ENCODE measurements at places on chromosomes 2 and 18.

GRCh38 chr2:141499123-141499522, 631.7 kb downstream of the LRP1B start:
- DNase-seq = no peak

DNA sequence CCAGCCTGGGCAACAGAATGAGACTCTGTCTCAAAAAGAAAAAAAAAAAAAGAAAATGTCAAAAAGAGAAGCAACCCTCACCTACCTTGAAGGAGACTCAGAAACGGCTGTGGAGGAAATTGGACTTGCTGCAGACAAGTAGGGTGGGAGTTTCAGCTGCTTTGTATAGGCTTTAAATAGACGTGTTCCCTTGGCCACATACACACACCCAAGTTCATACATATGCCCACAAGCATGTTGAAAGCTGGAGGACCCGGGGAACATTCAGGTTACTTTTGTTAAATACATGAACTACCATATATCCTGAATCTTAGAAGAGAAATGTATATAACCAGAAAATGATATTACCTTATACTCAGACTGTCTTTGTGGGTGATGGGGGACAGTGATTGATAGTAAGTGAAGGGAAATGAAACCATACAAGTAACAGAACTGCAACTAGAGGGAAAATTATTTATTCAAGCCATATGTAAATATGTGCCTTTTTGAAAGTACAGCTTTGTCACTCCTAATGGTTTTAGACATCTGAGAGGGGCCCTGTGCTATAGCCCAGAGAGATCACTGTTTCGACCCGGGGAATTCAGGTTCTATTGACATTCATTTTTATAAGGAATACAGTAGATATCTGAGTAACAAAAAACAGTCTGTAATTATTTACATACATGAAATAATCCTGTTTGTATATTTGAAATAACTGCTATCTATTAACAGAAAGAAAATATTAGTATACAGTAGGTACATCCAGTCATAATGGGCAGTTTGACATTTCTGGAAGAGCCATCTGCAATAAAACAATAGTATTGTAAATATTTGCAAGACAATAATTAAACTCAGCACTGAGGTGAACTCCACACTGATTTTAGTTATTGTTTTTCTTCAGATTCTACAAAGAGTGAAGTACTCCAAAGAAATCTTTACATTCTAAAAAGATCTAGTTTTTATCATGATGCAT, 48.0 kb upstream of the TGIF1 start:
- no peak for DNase-seq

GRCh38 chr2:113160248-113160647, 13.5 kb upstream of the PSD4 start:
- no peak for DNase-seq

DNA sequence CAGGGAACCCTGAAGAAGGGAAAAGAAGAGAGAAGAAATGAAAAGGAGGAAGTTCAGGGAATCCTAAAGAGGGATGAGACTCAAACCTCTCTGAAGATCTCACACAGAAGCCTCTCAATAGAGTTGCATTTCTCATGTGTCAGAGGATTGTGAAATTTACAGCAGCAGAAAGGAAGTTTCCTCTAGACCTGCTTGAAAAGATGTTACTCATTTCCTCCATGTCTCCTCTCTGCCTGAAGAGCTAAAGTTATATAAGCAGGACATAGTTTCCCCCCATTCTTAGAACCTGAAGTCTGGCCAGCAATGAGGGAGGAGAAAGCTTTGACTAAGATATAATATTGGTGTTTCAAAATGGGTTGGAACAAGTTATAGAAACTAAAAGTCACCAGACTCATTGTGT, 1155.6 kb downstream of the LRP1B start:
- no peak for DNase-seq

- DNase-seq = no peak
Measured at GRCh38 chr2:171018522-171018921, 89.5 kb downstream of the GORASP2 start.

DNA sequence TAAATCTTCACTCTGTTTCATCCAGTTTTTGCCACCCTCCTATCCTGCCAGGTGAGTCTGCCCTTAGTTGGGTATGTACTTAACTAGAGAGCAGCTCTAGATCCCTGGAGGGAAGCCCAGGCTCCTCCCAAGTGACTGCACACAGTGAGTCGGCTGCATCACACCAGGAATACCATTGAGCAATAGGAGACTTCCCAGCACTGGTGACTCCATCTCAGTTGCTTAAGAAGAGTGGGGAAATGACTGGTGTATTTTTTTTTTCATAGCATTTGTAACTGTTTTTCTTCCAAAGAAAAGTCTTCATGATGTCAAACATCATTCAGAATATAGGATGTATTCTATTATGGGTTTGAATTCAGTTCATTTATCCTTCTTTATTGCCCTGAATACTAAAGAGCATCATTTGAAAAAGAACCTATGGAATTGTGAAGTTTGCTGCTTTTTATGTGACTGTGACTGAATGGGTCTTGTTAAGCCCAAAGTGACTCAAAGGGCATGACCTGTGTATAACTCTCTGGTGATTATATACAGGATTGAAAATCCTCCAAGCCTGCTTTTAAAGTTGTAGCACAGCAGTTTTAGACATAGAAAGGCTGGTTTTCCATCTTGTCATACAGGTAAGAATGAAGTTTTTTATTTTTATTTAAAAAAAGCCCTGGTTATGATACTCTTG, 84.3 kb downstream of the MAP3K20 start:
- no peak for DNase-seq

DNA sequence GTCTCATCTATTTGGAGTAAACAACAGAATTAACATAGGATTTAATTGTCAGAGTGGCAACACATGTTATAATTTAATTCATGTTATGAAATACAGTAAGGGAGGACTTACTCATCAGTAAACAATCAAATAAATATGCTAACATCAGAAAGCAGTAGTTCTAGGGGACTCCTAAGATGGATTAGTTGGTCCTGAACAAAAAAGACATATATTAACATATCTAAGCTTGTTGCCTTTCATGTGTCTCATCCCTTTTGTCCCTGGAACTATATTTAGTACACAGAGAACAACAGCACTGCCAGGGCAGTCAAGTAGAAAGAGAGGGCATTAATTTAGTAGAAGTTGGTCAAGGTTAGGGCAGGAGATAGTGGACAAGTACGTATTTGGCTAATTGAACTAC, 117.8 kb upstream of the FZD5 start:
- DNase-seq = no peak

- DNase-seq = no peak
Measured at GRCh38 chr2:29272311-29272710, 157.1 kb downstream of the CLIP4 start.

GRCh38 chr18:48037481-48038271, 107.2 kb upstream of the SMAD2 start:
- no peak for DNase-seq

DNA sequence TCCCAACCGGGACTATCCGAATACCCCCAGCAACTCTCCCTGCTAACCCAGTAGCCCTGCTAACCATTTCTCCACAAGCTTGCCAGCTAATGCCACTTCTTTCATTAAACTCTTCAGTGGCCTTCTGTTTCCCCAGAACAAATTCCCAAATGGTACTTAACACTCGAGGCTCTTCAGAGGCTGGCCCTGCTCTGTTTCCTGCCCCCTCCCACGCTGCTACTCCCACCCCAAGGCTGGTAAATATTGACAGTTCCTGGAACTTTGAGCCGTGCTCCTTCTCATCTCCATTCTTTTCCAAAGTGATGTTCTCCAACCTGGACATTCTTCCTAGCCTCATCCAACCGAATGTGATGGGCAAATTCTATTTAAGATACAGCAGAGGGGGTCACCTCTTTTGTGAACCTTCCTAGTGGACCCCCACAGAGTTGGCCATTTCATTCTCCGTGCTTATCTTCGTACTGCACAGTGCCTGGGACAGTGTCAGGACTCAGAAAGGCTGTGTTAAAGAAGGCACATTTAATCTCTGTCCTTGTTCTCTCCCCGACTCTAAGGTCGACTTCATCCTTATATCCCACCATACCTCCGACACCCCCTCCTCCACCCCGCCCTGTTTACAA, 3.2 kb upstream of the KIDINS220 start:
- no peak for DNase-seq

- no peak for DNase-seq
Measured at GRCh38 chr2:9552219-9553178, 3.1 kb downstream of the ADAM17 start.

DNA sequence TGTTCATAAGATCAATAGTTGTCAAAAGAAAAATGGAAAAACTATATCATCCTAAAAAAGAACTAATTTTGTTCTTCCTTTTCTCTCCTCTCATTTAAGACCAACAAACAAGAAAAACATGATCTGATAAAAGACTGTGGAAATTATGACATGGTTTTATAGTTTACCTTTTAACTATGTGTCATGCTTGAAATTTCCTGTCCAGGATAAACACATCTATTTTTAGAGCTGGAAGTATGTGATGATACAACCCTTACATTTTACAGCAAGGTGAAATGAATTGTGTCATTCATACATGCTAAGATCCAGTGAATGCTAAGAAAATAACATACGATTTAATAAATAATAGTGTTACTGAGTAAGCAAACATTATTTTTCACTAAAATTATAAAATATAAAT, 89.9 kb downstream of the GULP1 start:
- no peak for DNase-seq

DNA sequence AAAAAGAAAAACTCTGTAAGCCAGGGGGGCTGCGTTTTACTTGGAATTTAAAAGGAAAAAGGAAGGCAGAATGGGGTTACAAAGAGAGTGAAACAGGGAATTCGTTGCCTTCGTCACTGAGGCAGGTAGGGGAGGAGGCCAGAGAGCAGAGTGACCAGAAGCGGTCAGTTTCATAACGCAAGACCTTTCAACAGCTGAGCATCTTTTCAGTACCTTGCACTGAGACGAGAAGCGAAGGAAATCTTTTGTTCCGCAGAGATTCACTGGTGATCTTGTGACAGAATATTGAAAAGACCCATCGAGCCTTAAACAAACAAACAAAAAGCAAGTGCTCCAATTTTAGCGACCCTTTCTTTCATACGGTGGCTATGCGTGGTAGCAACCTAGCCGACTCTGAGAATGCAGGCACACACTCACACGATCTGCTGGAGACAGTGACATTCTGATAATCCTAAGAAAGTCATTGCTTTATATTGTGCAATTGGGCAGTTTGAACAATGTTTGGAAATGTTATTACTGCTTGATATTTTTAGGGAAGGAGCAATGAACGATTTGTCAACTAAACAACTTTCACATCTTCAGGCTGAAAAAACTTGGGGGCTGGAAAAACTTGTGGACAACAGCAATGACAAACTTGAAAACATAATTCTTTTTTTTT, 93.8 kb upstream of the ODC1 start:
- no peak for DNase-seq

DNA sequence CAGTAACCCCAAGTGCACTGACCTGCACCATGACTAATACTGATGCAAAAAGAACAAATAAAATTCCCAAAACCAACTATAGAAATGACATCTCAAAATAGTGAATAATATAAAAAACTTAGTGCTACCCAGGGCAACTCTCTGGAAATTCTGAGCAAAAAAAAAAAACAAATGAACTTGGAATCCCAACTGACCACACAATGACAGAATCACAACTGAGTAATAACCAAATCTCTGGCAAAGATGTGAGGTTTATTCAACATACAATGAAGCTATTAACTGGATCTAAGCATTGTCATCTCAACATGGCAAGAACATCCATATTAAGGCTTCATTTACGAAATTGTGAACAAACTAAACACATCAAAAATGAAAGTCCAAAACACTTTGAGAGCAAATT, 22.7 kb downstream of the EXOC6B start:
- DNase-seq = no peak

DNA sequence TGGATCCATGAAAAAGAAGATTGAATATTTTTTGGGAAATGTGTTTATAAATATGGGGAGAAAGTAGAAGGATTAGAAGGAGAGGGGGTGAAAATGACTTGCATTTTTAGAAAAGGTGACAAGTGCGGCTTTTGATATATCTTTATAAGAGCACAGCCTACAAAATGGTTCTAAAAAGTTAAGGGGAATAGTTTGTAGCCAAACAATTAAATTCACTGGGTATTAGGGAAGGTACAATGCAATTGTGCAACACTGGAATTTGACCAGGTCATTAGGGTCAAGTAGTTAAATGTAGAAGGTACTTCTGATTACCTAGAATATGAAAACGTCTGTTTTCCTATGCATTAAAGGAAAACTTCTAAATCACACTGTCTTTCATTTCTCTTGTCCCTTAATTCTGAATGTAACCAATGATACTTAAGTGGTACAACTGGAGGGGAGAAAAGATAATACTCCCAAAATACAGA, 44.5 kb upstream of the SERTAD2 start:
- DNase-seq = no peak

GRCh38 chr2:133097666-133098065, 427.7 kb upstream of the LYPD1 start:
- DNase-seq = no peak

DNA sequence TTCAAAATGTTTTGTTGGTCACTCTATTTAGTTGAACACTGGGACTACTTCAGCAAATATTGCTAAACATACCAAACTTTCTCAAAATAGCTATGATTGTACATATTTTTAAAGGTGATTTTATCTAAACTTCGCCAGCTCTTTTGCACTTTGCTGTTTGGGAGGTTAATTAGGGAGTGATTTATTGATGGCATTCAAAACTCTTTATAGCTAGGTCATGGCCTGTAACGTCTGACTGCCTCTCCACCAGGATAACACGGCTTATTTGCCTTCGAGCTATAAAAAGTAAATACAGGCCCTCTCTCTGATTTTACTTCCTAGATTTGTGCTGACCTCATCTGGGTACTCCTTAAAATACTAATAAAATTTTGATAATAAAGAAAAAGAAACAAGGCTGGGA, 931.9 kb downstream of the DCDC2C start:
- no peak for DNase-seq

Measured in activated CD8-positive, alpha-beta T cell treated with anti-CD3 and anti-CD28 coated beads for 36 hours (primary cell).